ENCODE measurements at places on chromosomes 12 and 14. TPM values are rescaled to one million over a fixed set of nuclear protein-coding genes. Genes with fewer than 3 reads are reported as not detected.

DNA sequence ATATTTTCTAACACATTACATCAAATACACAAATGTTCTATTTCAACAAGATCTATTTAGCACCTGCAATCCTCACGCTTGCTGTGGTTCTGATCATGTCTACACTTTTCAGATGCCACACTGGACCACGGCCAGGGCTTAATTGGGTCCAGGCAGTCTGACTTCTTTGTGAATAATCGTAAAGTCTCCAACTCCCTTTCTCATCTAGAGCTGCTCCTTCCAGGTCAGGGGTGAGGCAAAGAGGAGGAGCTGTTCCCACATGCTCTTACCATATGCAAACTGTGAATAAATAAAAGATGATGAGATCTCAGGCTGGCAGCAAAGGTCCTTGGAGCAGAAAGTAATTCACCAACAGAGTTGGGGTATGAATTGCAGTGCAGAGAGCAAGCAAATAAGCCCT, 316.6 kb downstream of the GLT1D1 start:
- H3K4me1 ChIP-seq = no peaks in the 10 kb centered on the region
- no peak overlapping the region for H3K4me3 ChIP-seq
- H3K27ac ChIP-seq = no peak overlapping the region
- H3K27me3 ChIP-seq = no peaks in the 10 kb centered on the region
- H3K36me3 ChIP-seq = no peaks in the 10 kb centered on the region
- DNase-seq = no peak

GRCh38 chr12:6903722-6904121, 900 bp upstream of the LRRC23 start:
- no peak for DNase-seq
- peaks cover 6% of the 10 kb centered on the region for H3K36me3 ChIP-seq
- H3K4me3 ChIP-seq = no peak overlapping the region

Gene XRCC3
- 6.9 TPM for total RNA-seq

DNA sequence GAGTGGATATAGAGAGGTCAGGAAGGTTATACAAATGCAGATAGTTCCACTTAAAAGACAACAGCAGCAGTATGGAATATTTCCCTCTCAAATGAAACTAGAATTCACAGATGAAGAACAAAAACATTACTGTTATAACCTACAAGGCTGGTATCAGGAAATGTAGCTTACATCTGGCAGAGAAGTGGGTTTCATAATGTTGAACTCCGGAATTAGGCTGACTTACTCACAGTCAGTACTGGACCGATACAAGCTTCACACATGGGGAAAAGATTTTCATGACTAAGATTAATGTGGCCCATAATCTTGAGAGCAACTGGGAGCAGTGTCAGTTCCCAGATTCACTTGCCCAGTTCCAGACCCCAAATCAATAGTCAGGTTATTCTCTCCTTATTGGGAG, 353.9 kb downstream of the DUSP6 start:
- no peak for DNase-seq
- no peak overlapping the region for H3K4me3 ChIP-seq
- H3K27ac ChIP-seq = no peak overlapping the region
- no peaks in the 10 kb centered on the region for H3K27me3 ChIP-seq

Gene OAS2
- 1.8 TPM for total RNA-seq

Gene NKX2-1
- not detected for total RNA-seq

GRCh38 chr14:68780358-68781160, 12.3 kb downstream of the ZFP36L1 start:
- H3K36me3 ChIP-seq = no peaks in the 10 kb centered on the region
- H3K27me3 ChIP-seq = no peaks in the 10 kb centered on the region
- peaks cover 31% of the 10 kb centered on the region for H3K4me1 ChIP-seq
- peak overlapping the region; percentile 63 for H3K27ac ChIP-seq
- no peak overlapping the region for H3K4me3 ChIP-seq

DNA sequence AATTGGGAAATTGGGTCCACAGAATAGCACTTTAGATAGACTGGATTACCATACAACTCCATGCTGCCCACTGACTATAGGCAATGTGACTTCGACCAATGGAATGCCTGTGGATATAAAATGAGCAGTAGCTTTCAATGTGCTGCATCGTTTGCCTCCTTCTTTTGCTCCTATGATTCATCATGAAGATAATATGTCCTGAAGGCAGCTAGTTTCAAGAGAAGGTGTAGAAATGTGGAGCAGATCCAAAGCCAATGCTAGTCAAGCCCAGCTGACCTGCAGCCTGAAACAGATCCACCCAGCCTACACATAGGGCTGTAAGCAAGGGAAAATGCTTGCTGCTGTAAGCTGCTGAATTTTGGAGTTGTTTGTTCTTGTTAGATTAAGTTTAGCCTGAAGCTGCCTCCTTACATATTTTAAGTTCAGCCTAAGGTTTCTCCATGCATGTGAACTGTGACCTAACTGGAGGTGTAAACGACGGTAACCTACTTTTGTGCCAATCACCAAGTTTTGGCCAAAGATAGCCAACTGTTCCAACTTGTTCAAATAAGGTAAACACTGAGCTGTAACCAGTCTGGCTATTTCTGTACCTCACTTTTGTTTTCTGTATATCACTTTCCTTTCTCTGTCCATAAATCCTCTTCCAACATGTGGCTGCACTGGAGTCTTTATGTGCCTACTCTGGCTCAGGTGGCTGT, 169.1 kb upstream of the AVPR1A start:
- no peak for DNase-seq
- no peaks in the 10 kb centered on the region for H3K27me3 ChIP-seq
- no peaks in the 10 kb centered on the region for H3K36me3 ChIP-seq
- H3K27ac ChIP-seq = no peak overlapping the region

Gene OR4K17
- not detected for total RNA-seq

- no peak overlapping the region for H3K4me3 ChIP-seq
- no peaks in the 10 kb centered on the region for H3K27me3 ChIP-seq
- no peak overlapping the region for H3K27ac ChIP-seq
- no peak for DNase-seq
- peaks cover 32% of the 10 kb centered on the region for H3K4me1 ChIP-seq
- no peaks in the 10 kb centered on the region for H3K36me3 ChIP-seq
These were observed 50.5 kb upstream of the CDKN3 start for GRCh38 chr14:54346257-54346656.

Gene IL22
- not detected for total RNA-seq

DNA sequence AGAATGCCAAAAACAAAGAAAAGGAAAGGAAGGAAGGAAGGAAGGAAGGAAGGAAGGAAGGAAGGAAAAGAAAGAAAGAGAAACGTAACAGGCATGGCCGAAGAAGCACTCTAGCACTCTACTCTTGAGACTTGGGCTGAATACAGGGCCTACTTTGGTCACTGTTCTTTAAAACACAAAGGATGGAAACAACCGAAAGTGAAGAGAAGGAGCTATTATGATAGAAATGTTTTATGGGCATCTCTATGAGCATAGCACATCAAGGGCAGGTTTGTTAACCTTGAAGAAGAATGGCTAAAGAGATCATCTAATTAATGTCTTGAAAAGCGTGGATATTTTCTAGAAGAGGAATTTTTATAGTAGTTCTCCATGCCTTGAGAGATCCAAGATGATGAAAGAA, 15.9 kb upstream of the OTX2 start:
- DNase-seq = no peak
- H3K4me1 ChIP-seq = no peaks in the 10 kb centered on the region
- H3K4me3 ChIP-seq = no peak overlapping the region
- no peaks in the 10 kb centered on the region for H3K36me3 ChIP-seq

GRCh38 chr12:98514982-98515286, 456 bp upstream of the TMPO start:
- H3K4me1 ChIP-seq = peaks cover 11% of the 10 kb centered on the region
- H3K27ac ChIP-seq = peak overlapping the region; percentile 97
- DNase-seq = no peak

- H3K27ac ChIP-seq = no peak overlapping the region
- H3K4me1 ChIP-seq = peaks cover 3% of the 10 kb centered on the region
- H3K36me3 ChIP-seq = no peaks in the 10 kb centered on the region
- H3K27me3 ChIP-seq = no peaks in the 10 kb centered on the region
These were observed 24.3 kb downstream of the DACT1 start for GRCh38 chr14:58662018-58662417.

DNA sequence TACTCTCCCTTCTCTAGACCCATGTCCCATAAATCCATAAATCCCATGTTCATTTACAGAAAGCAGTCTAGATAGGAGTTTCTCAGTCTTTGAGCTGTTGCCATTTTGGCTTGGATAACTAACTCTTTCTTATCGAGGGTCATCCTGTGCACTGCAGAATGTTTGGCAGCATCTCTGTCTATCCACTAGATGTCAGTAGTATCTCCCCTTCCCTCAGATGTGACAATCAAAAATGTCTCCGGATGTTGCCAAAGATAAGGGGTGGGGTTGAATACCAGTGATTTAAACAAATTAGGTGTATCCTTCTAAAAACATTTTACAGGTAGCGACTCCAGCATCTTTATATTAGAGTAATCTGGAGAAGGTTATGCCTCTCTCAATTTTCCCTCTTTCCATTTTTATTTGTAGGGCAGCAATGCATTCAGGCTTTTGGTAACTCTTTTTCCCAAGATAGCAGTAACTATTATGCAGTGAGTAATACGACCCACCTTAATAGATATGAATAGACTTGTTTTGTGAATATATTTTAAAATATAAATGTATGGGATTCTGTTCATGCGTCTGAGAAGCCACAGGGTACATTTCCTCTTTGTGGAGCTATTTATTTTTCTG, 100.7 kb downstream of the LRRK2 start:
- no peaks in the 10 kb centered on the region for H3K4me1 ChIP-seq
- no peak overlapping the region for H3K4me3 ChIP-seq
- no peaks in the 10 kb centered on the region for H3K27me3 ChIP-seq
- no peak overlapping the region for H3K27ac ChIP-seq
- no peaks in the 10 kb centered on the region for H3K36me3 ChIP-seq
- DNase-seq = peak; percentile 14

GRCh38 chr14:101736071-101736470, 25.4 kb upstream of the PPP2R5C start:
- H3K36me3 ChIP-seq = no peaks in the 10 kb centered on the region
- peaks cover 6% of the 10 kb centered on the region for H3K4me1 ChIP-seq
- DNase-seq = no peak
- no peaks in the 10 kb centered on the region for H3K27me3 ChIP-seq
- no peak overlapping the region for H3K4me3 ChIP-seq

Gene MYO1H
- not detected for total RNA-seq

Gene G2E3
- 21.3 TPM for total RNA-seq

Gene STON2
- 34.5 TPM for total RNA-seq

DNA sequence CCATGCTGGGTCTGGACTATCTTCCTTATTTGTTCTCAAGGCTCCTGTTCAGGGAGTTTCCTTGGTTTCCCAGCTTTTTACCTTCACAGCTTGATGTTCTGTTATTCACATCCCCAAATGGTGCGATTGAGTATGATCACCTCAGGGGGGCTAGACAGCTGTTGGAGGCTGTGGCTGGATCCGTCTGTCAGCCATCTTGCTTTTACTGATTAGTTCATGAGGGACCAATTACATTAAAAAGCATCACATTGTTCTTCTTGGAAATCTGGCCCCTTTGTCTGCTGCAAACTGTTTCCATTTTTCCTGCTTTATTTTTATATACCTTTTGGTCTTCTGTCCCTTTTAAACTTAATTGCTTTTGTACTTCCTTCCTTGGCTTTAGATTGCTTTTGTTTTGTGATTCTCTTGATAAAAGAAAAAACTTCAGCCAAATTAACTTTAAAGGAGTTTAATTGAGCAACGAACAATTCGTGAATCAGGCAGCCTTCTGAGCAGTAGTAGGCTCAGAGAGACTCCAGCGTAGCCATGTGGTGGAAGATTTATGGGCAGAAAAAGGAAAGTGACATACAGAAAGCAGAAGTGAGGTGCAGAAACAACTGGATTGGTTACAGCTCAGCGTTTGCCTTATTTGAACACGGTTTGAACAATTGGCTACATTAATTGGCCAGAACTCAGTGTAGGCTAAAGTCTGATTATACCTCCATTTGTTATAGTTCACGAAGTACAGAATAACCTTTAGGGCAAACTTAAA, 208.7 kb downstream of the AEBP2 start:
- no peak overlapping the region for H3K27ac ChIP-seq
- DNase-seq = peak; percentile 43
- H3K36me3 ChIP-seq = no peaks in the 10 kb centered on the region
- H3K4me3 ChIP-seq = no peak overlapping the region
- no peaks in the 10 kb centered on the region for H3K27me3 ChIP-seq

DNA sequence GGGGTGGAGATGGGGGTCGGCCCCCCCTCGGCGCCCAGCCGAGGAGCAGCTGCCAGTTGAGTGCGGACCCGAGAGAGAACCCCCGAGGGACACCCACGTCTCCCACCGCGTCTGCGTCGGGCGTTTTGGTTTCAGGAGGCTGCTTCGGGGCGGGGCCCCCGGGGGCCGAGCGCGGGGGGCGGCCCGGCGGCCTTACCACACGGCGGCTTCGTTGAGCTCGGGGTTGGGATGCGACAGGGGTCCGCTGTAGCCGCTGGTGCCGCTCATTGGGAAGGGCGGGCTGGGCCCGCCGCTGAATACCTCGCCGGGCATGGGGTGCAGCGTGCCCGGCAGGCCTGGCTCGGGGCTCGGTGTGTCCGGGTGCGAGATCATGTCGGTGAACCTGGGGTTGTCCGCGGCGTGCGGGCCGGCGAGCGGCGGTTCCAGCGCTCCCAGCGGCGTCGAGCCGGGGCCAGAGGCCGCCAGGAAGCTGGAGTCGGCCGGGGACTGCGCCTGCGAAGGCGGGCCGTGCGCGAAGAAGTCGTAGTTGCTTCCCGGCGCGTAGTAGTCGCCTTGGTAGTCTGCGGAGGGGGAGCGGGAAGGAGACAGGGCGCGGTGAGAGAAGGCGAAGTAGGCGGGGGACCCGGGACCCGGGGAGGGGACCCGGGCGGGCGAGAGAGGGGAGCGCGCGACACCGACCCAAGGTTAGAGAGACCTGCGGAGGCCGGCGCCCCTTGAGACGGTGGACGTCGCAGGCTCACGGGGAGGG, 8.5 kb downstream of the LHX5 start:
- peaks cover 87% of the 10 kb centered on the region for H3K27me3 ChIP-seq
- DNase-seq = no peak
- no peak overlapping the region for H3K27ac ChIP-seq
- peaks cover 15% of the 10 kb centered on the region for H3K4me1 ChIP-seq

Gene CRIP1
- 39.3 TPM for total RNA-seq

GRCh38 chr12:103455020-103455763, 40.6 kb downstream of the C12orf42 start:
- no peak overlapping the region for H3K27ac ChIP-seq
- H3K36me3 ChIP-seq = no peaks in the 10 kb centered on the region
- no peaks in the 10 kb centered on the region for H3K27me3 ChIP-seq
- no peak overlapping the region for H3K4me3 ChIP-seq

- H3K4me1 ChIP-seq = no peaks in the 10 kb centered on the region
- H3K27me3 ChIP-seq = no peaks in the 10 kb centered on the region
- DNase-seq = no peak
- no peak overlapping the region for H3K27ac ChIP-seq
These were observed 43.4 kb upstream of the LIMA1 start for GRCh38 chr12:50326590-50327284.

GRCh38 chr12:66279123-66279712, 23.1 kb upstream of the HELB start:
- H3K27me3 ChIP-seq = no peaks in the 10 kb centered on the region
- no peak overlapping the region for H3K4me3 ChIP-seq
- no peaks in the 10 kb centered on the region for H3K4me1 ChIP-seq
- peak; percentile 20 for DNase-seq
- no peak overlapping the region for H3K27ac ChIP-seq
- H3K36me3 ChIP-seq = no peaks in the 10 kb centered on the region

- no peaks in the 10 kb centered on the region for H3K4me1 ChIP-seq
- DNase-seq = no peak
- no peaks in the 10 kb centered on the region for H3K36me3 ChIP-seq
These were observed 280.0 kb downstream of the LRIG3 start for GRCh38 chr12:58640314-58640713.

Gene TMEM106C
- total RNA-seq = 59.6 TPM

Gene FAM90A1
- 0.09 TPM for total RNA-seq

Measured in muscle of leg (tissue), 16 donors.